ENCODE measurements at places on chromosomes 3 and 15.

DNA sequence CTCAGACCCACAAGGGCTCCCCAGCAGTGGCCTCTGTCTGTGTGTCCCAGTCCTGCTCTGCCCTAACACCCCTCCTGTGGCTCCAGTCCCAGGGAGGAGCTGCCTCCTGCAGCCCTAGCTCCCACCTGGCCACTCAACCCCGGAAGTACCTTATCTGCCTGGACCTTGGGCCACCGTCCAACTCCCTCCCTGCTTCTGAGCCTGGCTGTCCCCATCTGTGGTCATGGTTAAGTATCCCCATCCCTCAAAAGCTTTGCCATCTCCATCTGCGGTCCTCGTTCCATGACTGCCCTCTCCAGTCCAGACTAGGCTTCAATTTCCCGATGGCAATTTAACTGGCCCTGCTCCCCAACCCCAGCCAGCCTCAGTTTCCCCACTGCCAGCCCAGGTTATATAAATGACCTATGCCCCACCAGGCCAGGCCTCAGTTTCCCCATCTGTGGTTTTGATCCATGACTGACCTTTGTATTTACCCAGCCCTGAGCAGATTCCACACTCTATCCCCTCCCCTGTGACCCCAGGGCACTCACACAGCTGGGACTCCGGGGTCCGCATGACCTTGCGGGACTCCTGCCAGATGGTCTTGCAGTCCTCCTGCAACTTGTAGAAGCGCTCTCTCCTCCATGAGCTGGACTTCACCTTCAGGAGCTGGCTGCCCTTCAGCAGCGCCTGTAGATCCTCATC, 9.6 kb downstream of the PLCD1 start:
- DNase-seq: no peak

GRCh38 chr15:41919954-41920538, 26.2 kb upstream of the SPTBN5 start:
- no peak for DNase-seq

DNA sequence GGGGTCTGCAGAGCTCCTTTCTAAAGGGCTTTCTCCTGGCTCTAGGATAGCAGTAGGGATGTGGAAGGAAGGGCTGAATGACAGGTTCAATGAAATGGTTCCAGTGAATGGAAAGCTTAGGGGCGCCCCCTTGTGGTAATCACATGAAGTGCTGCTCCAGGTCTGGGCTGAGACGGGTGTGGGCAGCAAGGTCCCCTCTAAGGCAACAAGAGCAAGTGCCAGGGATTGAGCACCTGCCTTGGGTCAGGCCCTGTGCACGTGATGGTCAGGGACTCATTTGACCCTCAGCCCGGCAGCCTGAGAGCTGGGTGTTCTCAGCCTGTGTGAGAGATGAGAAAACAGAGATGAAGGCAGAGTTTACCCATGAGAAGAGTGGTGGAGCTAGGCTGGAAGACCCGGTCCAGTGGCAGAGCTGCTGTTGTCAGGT, 12.1 kb upstream of the CX3CR1 start:
- peak; percentile 77 for DNase-seq

DNA sequence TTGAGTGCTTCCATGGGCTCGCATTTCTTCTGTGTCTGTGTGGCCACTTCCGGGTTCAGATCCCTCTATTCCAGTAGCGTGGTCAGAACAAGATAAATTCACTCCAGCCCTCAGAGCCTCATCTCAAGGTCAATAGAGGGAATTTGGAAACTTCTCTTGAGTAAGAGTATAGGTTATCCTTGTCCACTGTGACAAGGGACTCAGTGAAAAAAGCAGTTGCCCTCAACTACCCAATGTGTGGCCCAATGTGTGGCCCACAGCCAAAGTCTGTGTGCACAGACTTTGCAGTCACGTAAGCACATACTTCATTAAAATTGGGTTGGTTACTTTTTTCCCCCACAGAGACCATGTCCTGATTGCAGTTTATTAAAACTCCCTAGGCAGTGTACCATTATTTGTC, 305.6 kb upstream of the SEMA6D start:
- no peak for DNase-seq

DNA sequence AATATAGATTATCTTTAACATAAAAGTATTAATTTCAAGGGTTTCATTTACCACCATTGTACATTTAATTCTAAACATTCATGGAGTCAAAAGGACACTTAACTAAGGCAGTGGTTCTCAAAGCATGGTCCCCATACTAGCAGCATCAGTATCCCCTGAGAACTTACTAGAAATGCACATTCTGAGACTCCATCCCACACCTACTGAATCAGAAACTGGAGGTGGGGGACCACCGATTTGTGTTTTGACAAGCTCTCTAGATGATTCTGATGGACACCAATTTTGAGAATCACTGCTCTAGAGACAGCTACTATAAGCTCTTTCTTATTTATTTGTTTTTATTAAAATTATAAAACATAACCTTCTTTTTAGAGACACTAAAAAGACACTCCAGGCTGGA, 34.0 kb downstream of the SENP5 start:
- no peak for DNase-seq

DNA sequence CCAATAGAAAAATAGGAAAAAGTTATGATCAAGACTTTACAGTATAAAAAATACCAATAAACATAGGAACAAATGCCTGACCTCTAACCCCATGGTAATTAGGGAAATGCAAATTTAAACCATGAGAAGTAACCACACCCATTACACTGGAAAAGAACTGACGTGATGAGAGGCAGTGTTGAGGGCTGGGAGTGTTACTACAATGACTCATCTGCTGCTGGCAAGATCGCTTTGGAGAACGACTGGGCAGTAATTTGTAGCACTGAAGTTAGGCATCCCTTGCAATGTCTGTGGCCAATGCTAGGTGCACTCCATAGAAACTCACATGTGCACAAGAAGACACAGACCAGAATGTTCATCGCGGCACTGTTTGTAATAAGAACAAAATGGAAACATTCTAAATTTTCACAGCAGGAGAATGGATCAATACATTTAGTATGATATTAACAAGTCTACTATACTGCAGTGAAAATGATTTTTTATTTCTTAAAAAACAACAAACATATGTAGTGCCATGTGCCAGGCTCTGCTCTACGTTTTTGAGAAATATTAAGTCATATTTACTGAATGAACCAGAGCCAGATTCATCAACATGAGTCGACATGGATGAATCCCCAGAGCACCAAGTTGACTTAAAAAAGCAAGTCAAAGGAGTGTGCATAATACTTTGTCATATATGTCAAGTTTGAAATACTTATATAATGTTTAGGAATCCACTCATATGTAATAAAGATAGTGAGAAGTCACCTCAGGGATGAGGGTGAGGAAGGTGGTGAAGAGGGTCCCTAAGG, 37.6 kb upstream of the EPHB3 start:
- no peak for DNase-seq

Measured in activated naive CD4-positive, alpha-beta T cell treated with anti-CD3 and anti-CD28 coated beads, Interleukin-2, amount 50 U/mL, for 72 hours (primary cell).